ENCODE measurements at places on chromosomes 3 and 15.

DNA sequence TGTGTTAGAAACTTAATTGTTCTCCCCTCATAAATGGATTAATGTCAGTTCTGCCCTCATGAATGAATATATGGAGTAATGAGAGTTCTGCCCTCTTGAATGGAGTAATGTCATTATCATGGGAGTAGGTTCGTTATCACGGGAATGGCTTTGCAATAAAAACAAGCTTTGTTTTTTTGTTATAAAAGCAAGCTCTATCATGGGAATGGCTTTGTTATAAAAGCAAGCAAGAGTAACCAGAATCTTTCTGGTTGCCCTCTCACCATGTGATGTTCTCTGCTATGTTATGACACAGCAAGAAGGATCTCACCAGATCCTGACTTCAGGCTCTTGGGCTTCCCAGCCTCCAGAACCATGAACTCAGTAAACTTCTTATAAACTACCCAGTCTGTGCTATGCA is 38.4 kb upstream of the UBL7 start:
- DNase-seq, result no peak

- no peak for DNase-seq
Measured at GRCh38 chr3:192409201-192409837, 318.0 kb downstream of the FGF12 start.

DNA sequence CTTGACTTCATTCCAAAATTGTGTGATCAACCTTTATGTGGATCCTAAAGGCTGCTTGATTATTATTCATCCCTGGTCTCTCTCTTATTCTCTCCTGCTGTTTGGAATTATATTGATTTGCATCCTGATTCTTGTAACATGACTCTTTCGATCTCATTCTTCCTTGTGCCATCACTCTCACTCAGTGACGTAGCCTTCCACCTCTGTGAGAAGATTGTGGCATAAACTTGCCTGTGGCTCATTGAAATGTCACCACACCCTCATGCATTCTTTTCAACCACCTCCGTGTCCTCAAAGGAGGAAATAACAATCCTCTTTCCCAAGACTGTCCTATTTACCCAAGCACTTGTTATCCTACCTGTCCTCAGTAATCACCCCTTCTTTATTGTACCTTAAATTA is 41.3 kb upstream of the GCNT3 start:
- no peak for DNase-seq

DNA sequence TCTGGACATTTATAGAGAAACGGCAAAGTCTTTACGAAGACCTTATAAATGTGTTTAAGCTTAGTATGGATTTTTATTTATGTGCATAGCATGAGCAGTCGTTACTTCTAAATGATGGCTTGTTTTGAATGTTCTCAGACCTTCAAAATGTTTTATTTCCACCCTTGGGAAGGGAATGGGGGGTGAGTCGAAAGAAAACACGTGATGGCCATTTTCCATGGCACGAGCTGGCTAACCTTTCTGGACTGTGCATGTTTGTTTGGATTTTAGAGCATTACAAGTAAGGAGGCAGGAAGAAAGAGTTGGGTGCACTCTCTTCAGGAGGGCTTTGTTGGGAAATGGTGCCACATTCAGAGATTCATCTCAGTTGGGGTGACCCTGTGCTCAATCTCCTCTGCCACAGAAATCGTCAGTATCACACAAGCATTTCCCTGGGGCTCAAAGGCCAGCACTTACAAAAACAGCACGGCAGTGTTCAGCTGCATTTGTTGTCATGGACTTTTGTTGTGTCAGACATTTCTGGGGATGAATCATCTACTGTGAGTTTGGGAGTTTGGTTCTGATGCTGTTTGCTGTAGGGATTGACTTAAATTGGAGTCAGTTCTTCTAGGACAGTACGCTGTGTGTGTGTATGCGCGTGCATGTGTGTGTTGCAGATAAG is 52.3 kb upstream of the ADAMTS9 start:
- no peak for DNase-seq

DNA sequence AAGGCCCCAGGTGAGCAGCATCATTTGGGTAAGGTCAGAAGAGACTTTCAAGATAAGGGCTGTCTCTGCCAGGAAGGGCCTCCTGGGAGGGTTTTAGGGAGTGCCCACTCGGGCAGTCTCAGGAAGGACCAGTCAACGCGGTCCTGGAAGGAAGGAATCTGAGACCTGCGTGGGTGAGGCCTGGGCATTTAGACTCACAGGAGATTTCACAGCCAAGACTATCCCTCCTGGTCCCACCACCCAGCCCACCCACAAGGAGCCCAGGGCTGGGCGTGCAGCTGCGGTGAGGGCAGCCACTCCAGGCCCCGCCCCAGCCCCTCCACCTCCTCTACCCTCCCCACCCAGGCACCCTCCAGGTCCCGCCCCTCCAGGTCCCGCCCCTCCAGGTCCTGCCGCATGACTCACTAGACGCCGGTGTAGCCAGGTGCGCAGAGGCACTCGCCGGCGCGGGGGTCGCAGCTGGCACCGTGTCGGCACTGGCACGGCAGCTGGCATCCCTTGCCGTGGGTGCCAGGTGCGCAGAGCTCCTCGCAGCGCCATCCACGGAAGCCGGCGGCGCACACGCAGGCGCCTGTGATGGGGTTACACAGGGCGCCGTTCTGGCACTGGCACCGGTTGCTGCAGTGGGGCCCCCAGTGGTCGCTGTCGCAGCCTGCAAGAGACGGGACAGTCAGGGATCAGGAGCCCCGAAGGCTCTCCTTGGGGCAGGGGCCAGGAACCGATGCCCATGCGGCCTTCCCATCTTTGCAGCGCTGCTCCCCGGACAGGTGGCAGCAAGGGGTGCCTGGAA is 112.7 kb downstream of the RAB11A start:
- peak; percentile 59 for DNase-seq

DNA sequence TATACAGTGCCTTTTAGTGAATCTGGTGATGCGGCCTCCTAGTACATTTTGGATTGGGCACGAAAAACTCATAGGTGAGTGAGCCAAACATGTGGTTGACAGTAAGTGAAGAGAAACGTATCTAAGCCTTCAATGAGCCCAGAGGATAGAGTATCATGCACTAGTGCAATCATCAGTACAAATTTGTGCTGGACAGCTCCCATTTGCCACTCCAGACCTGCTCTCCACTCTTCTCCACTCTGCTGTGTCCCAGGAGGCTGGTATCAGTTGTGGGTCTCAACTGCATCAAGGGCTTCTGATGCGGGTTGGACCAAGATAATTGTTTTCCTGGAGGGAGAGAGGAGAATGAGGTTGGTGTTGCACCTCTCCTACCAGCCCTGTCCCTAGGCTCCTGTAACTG is 9.1 kb upstream of the RASGRF1 start:
- DNase-seq, result no peak

DNA sequence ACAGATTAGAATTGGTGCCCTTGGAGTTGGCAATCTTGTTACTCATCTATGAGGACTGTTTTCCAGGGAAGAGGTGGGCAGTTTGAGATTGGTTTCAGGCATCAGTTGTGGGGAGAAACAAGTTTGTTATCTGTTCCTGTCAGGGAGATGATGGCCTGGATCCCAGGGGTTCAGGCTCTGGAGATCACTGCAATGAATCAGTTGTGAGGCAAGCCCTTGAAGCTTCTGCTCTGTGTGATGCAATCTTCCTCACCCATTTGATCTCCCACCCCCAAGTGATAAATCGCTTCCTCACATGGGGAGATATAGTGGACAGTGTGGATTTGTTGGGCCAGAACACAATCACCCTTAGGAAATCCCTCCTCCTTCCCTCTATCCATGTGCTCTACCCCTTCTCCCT is 276.6 kb upstream of the LRTM1 start:
- DNase-seq, result no peak

- DNase-seq, result no peak
Measured at GRCh38 chr15:95326431-95327182, 1003.9 kb upstream of the NR2F2 start.

DNA sequence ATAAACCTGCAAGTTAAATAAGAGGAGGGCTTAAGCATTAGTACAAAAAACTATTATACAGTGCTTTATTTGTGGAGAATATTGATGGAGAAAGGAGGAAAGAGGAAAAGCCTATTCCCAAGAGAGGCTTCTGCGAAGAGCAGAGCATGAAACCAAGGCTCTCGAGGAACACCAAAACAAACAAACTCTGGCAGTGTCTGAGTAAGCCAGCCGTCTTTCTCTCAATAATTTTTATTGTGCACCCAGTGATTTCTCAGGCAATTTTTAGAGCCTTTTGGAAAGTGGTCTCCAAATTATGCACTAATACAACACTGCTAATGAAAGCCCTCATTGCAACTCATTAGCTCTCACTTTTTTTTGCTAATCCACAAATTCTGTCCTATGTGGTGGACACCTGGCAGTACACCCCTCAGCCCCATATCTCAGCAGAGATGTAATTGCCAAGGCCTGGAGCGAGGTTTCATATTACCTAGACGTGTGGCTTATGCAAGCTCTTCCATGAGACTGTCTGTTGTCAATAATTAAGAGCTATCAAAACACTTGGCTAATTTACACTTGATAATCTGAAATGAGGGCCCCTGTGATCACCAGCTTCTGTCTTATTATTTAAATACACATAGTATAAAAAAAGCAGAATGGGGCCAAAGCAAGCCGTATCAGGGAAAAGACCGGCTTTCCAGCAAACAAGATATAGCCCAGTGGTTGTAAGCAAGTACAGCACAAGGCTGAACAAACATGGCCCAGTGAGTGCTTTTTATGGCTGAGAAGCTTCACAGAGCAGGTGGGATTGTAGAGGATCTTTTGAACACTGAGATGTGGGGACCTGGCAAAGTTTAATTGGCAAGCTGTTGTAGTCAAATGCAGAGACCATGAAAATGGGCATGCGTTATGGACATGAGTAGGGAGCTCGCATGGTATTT is 216.9 kb downstream of the ROBO2 start:
- no peak for DNase-seq

DNA sequence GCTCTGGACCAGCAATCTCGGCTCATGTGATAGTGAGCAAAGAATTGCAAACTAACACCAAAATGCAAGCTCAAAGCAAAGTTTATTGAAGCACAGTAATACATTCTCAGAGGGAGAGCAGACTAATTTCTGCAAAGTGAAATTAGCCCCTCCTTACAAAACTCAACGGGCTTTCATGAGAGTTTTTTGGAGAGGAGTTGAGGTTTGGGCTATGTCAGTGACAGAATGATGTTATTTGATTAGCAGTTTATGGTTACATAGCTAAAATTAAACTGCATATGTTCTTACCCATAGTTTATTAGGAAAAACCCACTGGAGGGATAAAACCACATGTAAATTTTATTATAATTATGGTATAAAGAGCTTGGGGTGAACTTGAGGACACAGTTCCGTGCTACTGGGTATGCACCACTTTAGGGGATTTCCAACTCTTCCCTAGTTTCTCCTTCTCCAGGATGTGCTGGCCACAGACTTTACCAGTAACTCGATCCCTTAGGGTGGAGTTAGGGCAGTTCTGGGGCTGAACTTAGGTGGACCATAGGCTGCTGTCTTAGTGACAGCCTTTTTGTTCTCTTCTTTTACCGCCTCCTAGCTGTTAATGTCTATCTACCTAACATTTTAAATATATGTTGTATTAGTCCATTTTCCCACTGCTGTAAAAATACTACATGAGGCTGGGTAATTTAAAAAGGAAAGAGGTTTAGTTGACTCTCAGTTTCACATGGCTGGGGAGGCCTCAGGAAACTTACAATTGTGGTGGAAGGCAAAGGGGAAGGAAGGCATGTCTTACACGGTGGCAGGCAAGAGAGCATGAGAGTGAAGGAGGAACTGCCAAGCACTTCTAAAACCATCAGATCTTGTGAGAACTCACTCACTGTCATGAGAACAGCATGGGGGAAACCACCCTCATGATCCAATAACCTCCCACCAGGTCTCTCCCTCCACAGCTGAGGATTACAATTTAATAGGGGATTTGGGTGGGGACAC is 8.9 kb upstream of the AADACL2 start:
- no peak for DNase-seq

GRCh38 chr3:16800361-16800760 is 84.4 kb upstream of the PLCL2 start:
- no peak for DNase-seq

- DNase-seq, result no peak
Measured at GRCh38 chr3:105222568-105223093, 144.1 kb upstream of the ALCAM start.

- DNase-seq, result no peak
Measured at GRCh38 chr15:96296264-96296663, 34.2 kb upstream of the NR2F2 start.

- no peak for DNase-seq
Measured at GRCh38 chr3:33218446-33219174, at the start of gene SUSD5. Gene SUSD5, minus strand, starts transcription at chr3:33218810. Its CDS starts 13 bp downstream, at chr3:33218797.

- DNase-seq, result no peak
Measured at GRCh38 chr3:179463319-179463718, 12.0 kb upstream of the GNB4 start.

- no peak for DNase-seq
Measured at GRCh38 chr3:172471903-172472302, 23.6 kb upstream of the GHSR start.

DNA sequence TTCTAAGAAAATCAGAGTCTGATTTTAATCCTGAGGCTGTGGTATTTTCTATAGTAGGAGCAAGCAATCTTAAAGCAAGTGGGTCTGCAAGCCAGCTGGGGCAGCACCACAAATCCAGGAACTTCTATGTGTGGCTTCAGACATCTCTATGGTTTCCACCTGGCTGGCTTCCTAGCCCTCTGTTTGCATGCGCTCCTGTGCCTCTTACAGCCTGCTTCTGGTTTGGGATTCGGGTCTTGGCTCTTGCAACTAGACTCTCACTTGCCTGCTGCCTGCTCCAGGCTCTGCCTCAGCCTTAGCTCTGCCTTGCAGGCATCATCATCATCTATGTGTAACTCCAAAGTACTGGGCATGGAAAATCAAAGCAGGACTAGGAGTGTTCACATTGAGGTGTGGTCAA is 43.4 kb downstream of the MINDY4B start:
- DNase-seq, result no peak

DNA sequence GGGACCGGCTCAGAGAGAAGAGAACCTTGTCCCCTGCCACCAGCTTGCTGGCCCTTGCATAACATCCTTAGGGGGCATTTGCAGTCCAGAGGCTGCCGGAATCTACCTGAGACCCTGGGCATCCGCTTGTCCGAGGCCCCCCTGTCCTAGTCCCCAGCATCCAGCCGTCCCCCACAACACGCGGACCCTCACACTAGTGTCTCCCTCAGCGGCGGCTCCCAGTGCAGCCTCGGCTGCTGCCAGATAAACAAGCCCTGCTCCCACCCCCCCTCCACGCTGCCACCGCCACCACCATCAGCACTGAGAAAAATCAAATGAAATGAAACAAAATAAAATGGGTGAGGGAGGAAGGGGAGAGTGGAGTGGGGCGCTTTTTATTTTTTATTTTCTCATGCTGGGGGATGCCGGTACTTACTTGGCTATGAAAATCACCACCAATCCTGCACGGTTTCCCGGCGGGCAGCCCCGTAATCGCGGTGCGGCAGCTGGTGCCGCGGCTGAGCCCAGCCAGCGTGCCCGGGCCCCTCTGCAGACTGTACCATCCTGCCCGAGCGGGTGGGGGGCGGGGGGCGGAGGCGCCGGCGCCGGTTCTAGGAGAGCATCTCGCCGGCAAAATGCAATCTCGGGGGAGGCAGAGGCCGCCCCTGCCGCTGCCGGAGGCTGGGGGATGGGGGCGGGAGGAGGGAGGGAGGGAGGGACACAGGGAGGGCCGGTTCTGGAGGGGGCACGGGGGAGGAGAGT is at the start of gene ATP2B2:
TSS of gene ATP2B2 (minus strand) at position 537 of the 741 bp plus-strand sequence. CDS start 56,043 bp downstream, outside the sequence.
- DNase-seq, result no peak

GRCh38 chr3:28575100-28575745 is 226.6 kb upstream of the AZI2 start:
- no peak for DNase-seq

GRCh38 chr3:165148876-165149441 is 47.2 kb downstream of the SLITRK3 start:
- no peak for DNase-seq

All from stimulated activated CD8-positive, alpha-beta memory T cell treated with anti-CD3 and anti-CD28 coated beads, Interleukin-15, amount 100 ng/mL, for 48 hours (primary cell).